Left forelimb (tissue), 1 donor: ENCODE measurements at places on chromosomes 16 and 17.

DNA sequence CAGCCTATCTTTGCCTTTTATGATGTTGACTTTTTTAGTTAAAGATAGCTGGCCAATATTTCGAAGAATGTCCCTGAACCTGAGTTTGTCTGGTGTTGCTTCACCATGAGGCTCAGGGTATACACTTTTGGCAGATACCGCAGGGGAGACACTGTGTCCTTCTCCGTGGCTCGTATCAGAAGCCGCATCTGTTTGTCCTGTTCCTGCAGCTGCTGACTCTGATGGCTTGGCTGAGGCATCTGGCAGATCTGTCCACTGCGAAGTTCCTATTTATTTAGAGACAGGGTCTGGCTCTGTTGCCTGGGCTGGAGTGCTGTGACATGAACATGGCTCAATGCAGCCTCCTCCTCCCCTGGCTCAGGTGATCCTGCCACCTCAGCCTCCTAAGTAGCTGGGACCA, 93.5 kb downstream of the CRISPLD2 start:
- no peak for DNase-seq

- DNase-seq: no peak
These were observed 8.9 kb upstream of the ABAT start for GRCh38 chr16:8665529-8665928.

DNA sequence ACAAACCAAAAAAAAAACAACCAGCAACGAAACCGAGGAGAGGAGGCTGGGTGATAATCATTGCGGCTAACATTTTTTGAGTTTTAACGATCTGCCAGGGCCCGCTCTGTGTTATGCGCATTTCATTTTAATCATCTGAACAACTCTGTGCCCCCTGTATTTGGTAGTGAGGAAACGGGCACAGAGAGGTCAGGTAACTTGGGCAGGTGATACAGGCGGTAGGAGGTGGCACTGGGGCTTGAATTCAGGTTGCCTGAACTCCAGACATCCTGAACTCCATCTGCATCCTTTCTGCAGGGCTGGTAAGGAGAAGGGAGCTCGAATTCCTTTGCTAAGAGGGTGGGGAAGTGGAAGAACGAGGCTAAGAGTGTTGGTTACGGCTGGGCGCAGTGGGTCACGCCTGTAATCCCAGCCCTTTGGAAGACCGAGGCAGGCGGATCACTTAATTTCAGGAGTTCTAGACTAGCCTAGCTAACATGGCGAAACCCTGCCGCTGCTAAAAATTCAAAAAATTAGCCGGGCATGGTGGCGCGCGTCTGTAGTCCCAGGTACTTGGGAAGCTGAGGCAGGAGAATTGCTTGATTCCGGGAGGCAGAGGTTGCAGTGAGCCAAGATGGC, 1.1 kb downstream of the CLUAP1 start:
- DNase-seq: no peak

DNA sequence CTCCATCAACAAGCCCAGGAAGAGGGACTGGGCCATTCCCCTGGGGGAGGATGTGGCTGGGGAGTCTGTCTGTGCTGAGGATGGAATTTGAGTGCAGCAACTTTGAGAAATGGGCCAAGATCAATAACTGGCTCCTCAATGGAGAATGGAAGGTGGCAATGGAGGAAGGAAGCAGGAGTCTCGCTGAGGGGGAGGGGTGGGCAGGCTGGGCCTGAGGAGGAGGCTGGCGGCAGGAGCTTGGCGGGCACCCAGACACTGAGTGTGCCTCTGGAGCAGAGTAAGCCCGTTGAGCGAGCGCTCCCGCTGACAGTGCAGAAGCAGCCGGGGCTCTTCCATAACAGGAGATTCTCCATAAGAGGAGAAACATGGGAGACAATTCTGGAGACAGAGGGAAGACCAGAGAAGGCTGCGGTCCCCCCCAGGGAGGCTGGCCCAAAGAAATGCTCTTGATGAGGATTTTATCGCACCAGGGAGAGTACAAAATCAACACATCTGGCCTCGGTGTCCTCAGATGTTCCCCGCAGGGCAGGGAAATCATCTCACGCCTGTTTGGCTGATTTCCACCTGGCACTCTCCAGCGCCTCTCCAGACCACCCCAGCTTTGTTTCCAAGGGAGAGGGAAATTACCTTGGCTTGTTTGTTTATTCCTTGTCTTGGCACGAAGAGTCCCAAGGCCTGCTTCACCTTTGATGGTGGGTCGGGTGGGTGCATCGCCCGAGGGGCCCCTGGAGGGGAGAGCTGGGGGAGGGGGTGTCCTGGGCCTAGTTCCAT, 2.8 kb upstream of the MMP15 start:
- peak; percentile 66 for DNase-seq

GRCh38 chr17:15413101-15413771, 54.2 kb downstream of the CDRT4 start:
- DNase-seq: no peak

GRCh38 chr17:13921841-13922776, 147.2 kb upstream of the COX10 start:
- DNase-seq: no peak

DNA sequence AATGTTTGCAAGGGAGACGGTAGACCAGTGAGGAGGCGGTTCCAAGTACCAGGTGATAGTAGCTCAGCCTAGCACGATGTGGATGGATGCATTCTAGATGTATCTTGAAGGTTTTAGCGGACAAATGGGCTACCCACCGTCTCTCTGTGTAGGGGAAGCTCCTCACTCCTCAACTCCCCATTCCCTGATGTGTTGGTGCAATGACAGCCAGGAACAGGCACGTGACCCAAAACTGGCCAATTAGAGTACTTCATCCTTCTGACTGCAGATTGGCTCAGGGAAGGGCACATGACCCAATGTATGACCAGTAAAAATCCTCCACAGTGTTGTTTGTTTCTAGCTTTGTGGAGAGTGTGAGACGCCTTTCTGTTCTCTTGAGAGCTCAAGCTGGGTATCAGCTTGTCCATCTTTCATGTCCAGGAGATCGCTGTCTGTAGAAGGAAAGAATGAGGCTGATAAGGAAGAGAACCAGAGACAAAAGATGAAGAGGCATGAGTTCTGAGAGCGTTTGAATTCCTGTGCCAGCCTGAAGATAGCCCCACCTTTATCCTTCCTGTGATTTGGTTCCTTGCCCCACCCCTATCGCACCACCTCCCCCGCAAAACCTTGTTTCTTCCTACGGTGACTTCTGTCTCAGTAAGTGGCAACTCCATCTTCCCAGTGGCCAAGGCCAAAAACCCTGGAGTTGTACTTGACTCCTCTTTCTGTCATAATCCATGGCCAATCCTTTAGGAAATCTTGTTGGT, 2.3 kb upstream of the BORCS6 start:
- DNase-seq: no peak

DNA sequence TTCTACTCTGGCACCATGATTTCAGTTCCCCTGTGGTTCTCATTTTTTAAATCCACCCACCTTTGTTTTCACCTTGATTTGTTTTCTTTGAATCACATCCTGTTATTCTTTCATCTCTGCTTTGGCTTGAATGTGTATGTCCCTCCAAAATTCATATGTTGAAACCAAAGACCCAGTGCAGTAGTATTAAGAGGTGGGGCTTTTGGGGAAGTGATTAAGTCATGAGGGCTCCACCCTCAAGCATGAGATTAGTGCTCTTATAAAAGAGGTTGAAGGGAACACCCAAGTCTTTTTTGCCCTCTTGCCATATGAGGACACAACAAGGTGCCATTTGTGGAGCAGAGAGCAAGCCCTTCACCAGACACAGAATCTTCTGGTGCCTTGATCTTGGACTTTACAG, 382.3 kb downstream of the SLC39A11 start:
- no peak for DNase-seq

- no peak for DNase-seq
These were observed 20.3 kb upstream of the HOXB9 start for GRCh38 chr17:48646183-48647102.

GRCh38 chr16:10729104-10730048, 14.3 kb upstream of the NUBP1 start:
- no peak for DNase-seq

DNA sequence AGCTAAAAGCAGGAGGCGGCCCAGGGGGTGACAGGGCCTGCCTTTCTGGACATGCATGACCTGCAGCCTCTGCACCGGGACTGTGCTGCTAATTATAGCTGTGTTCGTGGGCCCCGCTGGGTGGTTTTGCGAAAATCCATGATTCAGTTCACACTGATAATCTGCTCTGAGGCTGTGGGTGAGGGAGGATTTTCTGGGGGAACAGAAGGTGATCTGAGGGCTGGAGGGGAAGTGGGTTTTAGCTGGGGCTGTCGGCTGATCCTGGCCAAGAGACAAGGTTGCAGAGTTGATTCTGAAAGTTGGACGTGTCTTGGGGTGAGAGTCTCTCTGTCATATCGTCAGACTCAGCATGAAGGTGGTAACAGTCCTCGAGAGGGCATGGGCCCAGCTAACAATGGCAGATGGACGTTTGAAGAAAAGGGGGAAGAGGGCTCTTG, 187.5 kb upstream of the ZNF469 start:
- DNase-seq: no peak

GRCh38 chr17:4625181-4625617, 16.3 kb downstream of the ALOX15 start:
- DNase-seq: no peak

DNA sequence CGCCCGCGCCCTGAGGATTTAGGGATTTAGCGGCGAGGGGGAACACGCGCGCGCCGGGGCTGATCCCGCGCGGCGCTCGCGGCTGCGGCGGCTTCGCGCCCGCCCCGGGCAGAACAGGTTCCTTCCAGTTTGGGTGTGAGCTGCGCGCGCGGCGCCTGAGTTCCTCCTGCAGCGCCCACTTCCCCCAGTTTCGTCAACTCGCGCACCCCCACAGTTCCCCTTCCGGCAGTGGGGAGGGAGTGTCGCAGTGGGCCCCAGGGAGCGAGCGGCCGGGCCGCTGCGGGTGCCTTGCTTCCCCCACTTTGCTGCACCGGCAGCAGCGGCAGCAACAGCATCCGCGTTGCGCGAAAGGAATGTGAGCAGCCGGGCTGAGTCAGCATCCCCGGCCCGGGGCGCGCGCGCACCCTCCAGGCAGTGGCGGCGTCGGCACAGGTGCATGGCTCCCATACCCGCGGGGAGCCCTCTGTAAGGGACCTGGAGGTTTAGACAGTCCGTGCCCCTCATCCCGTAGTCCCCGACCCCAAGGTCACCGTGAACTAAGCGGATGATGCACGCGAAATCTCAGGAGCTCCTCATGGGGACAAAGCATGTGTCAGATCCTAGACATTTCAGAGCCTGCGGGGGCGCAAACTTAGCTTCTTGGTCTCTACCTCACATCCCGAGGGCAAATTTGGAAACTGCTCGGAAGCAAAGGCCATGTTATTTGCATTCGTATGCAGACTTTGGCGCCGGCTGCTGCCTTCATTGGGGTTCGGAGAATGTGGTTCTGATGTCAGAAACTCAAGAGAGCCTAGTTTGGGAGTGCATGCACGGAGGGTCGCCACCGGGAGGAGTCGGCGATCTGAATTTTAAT, 767 bp downstream of the ARSG start:
- DNase-seq: peak; percentile 73

DNA sequence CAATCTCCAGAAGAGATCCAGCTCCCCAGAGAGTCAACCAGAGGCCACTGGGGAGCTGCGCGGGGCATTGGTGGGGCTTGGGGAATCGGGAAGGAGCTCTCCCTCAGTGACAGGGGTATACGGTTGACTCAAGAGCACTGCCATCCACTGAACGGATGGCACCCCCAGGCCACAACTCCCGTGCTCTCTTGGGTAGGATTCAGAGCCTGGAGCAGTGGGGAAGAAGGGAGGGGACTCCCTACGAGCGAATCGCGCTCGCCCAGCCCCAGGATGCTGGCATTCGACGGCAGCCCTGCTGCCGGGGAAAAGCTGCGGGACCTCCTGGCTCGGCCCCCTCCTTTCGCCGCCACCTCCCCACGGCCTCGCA, 473 bp upstream of the TPPP3 start:
- DNase-seq: no peak

DNA sequence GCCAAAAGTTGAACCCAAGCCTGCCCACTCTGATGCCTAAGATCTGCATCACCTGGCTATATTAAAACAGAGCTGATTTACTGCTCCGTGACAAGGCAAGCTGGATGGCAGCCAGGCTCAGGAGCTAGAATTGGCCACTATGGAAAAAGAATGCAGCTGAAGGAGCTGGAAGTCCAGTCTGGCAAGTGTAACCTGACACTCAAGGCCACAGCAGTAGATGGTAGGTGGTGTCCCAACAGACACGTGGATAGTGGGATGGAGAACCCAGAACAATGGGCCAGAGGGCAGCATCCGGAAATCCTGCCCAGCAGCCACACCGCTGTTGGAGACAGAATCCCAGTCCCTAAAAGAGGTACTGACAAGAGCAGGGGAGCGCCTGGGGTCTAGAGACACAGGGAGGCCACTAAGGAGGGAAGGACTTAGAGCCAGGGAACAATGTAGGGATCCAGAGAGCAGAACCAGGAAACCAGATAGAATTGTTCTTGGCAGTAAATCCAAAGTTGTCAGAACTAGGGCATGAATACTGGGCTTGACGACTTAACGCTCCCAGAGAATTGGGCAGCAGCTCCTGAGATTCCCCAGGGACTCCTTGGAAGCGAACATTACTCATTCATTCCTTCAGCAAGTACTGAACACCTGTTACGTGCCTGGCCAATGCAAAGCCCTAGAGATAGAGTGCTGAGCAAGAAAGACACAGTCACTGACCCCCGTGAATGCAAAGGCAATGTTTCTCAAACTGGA, 85.7 kb downstream of the CDYL2 start:
- no peak for DNase-seq

GRCh38 chr17:73309727-73310596, 1.8 kb downstream of the CDC42EP4 start:
- no peak for DNase-seq

DNA sequence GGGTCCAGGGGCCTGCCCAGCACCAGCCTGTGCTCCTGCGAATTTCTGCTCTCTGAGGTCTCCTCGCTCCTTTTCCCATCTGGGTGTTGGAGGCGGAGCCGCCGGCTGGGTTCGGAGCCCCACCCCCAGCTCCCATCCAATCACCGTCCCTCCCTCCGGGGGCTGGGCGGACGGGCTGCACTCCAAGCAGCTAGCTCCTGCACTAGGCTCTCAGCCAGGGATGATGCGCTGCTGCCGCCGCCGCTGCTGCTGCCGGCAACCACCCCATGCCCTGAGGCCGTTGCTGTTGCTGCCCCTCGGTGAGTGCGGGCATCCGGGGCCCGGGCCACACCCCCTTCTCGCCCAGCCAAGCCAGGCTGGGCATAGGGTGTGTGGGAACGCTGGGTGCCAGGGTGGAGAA, at the start of gene NRN1L:
TSS of gene NRN1L (plus strand) at position 202 of the 400 bp plus-strand sequence. CDS start at position 221, 19 bp downstream.
- DNase-seq: peak; percentile 91

GRCh38 chr16:19115148-19116021, 1.6 kb downstream of the ITPRIPL2 start:
- no peak for DNase-seq

GRCh38 chr16:88597856-88598491, 27.8 kb downstream of the ZC3H18 start:
- no peak for DNase-seq

GRCh38 chr17:57645950-57646665, 99.0 kb downstream of the CCDC182 start:
- no peak for DNase-seq

GRCh38 chr17:80095038-80095843, 6.1 kb upstream of the GAA start:
- no peak for DNase-seq

- no peak for DNase-seq
These were observed 794 bp downstream of the TMEM235 start for GRCh38 chr17:78231991-78232858.
